ENCODE measurements at places on chromosomes 4 and X. TPM values are rescaled to one million over a fixed set of nuclear protein-coding genes. Genes with fewer than 3 reads are reported as not detected.

Gene CNKSR2
- not detected for total RNA-seq

Gene PLAC8
- not detected for total RNA-seq

Gene PARM1
- not detected for total RNA-seq

Gene ZNF280C
- total RNA-seq: 4.9 TPM

Gene MYOZ2
- not detected for total RNA-seq

Gene GC
- total RNA-seq: not detected

Gene FRAS1
- 0.02 TPM for total RNA-seq

Gene USP26
- total RNA-seq: not detected

Gene HSFX4
- not detected for total RNA-seq

Gene SLBP
- total RNA-seq: 99.1 TPM

Gene ERCC6L
- total RNA-seq: 4.3 TPM

Gene HPRT1
- total RNA-seq: 48.4 TPM

Gene FAM53A
- total RNA-seq: 2.6 TPM

Gene SPACA5
- total RNA-seq: not detected
